ENCODE measurements at places on chromosomes 5 and 9.
A peak's percentile ranks its signal among the peaks of the same experiment; 100 is the strongest.

- no peak for DNase-seq
Measured at GRCh38 chr5:76406014-76406413, 2.9 kb downstream of the IQGAP2 start.

DNA sequence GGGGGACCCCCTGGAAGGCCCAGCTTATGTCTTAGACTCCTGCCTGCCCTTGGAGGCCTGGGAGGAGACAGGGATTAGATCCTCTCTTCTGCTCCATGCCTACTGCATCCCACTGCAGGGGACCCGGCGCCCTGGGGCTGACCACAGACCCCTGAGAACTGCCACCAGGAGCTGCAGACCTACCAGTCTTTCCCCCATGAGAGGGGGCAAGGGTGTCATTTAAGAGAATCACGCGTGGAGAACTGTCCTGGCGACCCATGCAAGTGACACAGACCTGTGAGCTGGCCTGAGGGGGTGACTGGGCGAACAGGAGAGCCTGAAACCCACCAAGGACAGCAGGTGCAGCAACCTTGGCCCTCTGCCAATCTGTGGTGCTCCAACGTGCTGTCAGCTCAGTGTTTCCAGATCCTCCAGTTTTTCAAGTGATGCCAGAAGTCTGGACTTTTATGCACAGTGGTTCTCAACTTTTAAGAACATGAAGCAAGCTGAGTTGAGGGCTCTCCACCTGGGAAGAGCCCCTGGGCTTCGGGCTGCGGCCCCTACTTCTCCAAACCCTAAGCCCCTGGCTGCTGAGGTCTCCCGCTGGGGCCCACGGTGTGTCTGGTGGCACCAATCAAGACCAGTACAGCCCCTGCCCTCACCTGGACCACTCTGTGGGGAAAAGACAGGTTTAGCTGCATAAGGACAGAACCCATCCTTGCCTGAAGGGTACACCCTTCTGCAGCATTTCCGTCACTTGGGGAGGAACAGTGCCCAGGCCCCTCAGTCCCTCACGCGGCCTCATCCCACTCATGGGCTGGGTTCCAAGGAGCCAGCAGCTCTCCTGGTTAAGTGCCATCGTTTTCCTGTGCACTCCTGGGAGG lies 18.2 kb downstream of the GFPT2 start:
- no peak for DNase-seq

GRCh38 chr5:109836280-109836679 lies 146.6 kb downstream of the MAN2A1 start:
- no peak for DNase-seq

DNA sequence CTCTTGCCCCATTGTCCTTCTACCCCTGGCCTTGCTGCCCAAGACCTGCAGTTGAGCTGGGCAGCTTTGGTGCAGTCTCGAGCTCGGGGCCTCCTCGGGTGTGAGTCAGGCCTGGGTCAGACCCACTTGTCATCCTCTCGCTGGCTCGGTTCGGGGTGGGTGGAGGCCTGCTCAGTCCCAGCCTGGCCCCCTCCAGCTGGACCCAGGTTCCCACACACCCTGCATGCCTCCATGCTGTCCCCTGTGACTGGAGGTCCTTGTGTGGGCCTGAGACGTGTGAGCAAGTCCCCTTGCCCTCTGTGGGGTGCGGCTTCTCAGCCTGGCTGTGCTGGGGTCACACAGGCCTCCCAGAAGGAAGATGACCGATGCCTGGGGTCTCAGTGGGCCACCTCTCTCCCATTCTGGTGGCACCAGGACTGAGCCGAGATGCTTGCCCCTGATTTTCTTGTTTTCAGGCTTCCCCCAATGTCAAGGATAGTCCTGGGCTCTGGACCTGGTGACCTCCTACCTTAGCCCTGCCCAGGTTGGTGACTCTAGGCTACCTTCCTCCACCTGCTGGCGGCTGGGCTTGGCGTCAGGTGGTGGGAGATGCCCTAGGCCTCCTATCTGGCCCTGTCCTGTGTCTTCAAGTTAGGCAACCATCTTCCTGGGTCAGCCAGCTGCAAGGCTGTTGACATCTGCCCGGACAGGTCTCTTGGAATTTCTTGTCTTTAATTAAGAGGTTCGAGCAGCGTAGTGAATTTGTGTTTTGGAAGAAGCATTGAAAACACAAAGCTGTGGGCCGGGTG lies 15.1 kb downstream of the WNK2 start:
- DNase-seq = no peak

DNA sequence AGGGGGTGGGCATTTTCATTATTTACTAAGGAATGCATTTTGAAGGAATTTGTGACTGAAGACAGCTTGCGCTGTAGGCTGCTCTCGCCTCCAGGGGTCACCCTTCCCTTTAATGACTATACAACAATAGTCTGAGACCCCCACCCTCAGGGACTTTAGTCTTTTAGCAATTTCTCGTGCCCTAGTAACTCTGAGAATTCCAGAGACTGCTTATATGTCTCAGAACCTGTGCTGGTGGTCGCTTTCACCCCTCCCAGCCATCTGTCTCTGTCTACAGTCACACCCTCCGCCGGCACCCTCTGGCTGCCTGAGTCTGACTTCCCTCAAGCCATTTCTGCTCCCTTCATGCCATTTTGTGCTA lies 671.4 kb downstream of the NR2F1-AS1 start:
- DNase-seq = peak; percentile 24

DNA sequence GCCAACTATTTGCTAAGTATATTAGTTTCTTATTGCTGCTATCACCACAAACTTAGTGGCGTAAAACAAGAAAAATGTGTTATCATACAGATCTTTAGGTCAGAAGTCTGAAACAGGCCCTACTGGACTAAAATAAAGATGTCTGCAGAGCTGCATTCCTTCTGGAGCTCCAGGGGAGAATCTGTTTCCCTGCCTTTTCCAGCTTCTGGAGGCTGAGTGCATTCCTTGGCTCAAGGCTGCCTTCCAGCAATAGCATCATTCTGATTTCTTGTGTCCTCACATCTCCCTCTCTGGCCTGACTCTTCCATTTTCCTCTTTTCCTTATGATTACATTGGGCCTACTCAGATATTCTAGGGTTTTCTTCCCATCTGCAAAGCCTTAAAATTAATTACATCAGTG lies 15.9 kb downstream of the MAN2A1 start:
- DNase-seq = no peak

DNA sequence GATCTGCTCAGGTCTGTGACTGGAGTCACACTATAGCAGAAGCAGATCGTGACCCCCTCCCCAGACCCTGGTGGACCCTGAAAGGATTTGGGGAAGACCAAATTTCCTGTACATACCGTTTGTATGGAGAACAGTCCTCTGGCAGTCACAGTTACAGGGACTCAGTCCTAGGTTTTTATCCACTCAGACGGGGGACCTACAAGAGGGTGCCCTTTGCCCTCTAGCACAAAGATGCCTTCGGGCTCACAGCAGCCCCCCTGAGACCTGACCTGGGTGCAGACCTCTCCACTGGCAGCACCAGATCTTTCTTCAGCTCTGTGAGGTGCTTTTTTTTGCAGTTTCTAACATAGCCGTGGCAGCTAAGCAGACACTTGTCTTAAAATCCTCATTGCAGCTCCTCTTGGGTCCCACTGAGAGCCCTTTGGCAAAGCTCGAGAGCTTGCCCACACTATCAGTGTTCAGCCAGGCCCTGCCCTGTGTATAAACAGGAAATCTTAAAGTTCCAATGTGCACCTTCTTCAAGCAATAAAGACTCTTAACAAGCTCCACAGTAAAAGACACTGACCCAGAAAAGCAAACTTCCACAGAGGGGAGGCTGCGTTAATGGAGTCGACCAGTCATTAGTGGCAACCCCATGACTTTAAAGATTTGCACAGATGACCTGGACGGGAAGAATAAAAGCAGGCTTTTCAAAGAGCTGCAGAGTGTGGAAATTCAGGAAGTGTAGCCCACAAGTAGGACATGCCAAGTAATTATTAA lies 71.8 kb upstream of the LHFPL2 start:
- no peak for DNase-seq

DNA sequence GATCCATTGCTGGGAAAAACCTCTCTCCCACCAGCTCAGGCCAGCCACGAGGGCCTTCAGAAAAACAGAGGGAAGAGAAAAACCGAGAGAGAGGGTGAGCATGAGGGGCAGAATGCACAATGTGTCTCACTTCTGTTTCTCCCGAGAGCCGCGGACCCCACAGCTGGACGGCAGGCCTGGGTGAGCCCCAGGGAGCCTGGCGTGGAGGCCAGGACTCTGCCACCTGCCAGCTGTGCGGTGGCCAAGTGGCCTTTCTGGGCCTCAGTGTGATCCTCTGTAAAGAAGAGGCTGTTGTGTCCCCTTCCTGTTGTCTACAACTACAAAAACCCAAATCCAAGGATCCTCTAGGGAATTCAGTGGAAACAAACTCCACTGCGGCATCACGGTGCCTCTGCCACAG lies 179.3 kb downstream of the PAX5 start:
- no peak for DNase-seq

DNA sequence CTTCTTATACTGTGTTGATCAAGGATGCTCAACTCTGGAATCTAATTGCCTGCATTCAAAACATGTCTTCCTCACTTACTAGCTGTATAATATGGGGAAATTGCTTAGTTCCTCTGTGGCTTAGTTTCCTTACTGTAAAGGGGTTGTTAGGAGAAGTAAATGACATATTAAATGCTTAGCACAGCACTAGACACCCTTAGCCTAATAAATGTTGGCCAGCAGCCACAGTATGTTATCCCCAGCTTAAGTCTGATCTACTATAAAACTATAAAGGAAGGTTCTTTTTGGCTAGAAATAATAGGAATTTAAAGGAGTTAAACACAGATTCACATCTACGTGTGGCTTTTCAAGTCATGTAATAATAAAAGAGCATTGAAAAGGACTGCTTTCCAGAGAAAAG lies 232.4 kb downstream of the PCSK1 start:
- no peak for DNase-seq
